Activated CD4-positive, alpha-beta T cell treated with anti-CD3 and anti-CD28 coated beads, Interleukin-2, amount 50 U/mL, for 4 hours (primary cell): ENCODE measurements at places on chromosomes 12 and 14.

DNA sequence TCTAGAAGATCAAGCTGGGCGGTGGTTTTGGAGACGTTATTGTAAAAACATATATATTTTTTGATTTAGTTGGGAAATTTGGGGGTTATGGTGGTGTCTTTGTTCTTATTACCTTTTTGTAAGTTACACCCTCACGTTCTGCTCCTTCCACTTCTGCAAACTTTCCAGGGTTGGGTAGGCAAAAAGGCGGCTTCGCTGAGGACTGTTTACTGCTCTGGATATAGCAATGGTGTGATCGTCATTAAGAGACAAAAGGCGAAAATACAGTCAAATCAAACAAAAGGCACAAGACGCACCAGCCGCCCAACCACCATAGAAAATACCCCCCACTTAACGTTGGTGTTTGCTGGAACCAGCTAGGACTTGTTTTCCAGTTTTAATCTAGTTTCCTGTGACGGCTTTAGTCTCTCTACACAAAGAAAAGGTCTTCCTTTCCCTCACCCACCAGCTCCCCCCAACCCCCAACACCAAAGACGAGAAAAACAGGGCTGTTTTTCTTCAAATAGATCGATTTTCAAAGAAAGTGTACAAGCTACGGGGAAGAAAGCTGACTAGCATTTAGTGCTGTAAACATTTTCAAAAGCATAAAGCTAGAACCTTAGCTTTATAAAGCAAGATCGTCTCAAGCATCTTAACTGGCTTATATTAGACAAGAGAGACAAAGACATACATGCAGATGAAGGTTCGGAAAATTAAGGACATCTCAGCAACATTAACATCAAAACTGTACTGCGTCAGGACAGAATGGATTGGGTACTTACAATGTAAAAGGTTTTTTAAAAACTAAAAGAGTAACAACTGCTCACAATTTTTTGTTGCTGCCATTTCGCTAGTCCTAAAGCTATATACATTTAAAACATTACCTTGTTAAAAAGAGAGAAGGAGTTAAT is 2.0 kb upstream of the SETD1B start:
- DNase-seq, result no peak

GRCh38 chr14:94700336-94700735 is 69.6 kb downstream of the GSC start:
- no peak for DNase-seq

GRCh38 chr14:60502541-60502940 is 6.4 kb upstream of the SIX6 start:
- no peak for DNase-seq

- no peak for DNase-seq
Observed at GRCh38 chr12:37672655-37673260, 643.8 kb upstream of the ALG10B start.

DNA sequence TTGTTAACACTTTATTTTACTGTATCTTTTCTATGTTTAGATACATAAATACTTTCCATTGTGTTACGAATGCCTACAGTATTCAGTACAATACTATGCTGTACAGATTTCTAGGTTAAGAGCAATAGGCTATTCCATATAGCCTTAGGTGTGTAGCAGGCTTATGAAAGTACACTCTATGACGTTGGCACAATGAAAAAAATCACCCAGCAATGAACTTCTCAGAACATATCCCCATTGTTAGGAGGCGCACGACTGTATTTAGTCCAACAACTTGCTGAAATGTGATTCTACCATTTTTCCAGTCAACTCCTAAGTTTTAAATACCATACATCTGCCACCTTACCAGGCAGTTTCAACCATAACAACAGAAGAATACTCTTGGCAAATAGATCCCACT is 1.8 kb downstream of the PARP11 start:
- DNase-seq, result no peak

GRCh38 chr12:131883521-131883900 is 10.9 kb upstream of the ULK1 start:
- no peak for DNase-seq

- DNase-seq, result no peak
Observed at GRCh38 chr12:74334780-74335179, 202.9 kb upstream of the ATXN7L3B start.

GRCh38 chr12:41709012-41709411 is 435.7 kb downstream of the GXYLT1 start:
- DNase-seq, result no peak

- no peak for DNase-seq
Observed at GRCh38 chr14:92540472-92541048, 27.0 kb downstream of the RIN3 start.

GRCh38 chr14:56160088-56160487 is 41.9 kb downstream of the PELI2 start:
- no peak for DNase-seq

DNA sequence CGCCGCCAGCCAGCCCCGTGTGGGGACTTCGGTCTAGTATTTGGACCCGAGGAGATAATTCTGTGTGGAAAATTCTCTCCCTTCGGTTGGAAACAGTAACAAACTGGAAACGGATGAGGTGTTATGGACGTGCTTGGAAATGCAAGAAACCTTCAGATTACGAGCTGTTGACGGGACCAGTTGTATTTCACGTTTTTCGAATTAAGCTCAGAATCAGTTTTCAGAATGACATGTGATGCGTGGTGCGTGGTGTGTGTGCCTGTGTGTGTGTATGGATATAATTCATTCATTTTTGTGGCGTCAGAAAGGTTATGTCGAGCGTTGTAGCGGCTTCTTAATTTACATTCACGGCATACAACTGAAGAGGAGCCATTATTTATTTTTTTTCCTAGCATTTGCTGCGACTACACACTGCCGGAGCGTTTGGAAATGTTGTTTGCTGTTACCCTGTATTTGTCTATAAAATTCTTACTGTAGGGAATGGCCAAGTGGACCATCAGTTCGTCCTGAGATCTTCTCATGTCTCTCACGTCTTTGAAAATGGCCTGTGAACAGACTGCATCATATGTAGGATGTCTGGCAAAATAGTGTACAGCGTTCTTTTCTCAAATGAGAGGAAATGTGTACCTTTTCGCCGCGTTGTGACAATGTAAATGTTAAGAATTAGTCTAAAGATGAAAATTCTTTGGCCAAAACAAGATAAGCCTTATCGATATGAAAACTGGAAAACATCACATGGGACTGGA is 1.3 kb downstream of the TRAF3 start:
- DNase-seq, result no peak
